Sciatic nerve (tissue), 2 donors: ENCODE measurements at places on chromosomes 2 and 18. TPM values are rescaled to one million over a fixed set of nuclear protein-coding genes. Genes with fewer than 3 reads are reported as not detected.

GRCh38 chr2:7619203-7619970, 702.2 kb downstream of the RNF144A start:
- no peak for DNase-seq

- DNase-seq: no peak
Observed at GRCh38 chr2:5691221-5691984, 781 bp upstream of the SOX11 start.

Gene HOXD4
- 6.8 TPM for total RNA-seq

Gene SERPINB12
- total RNA-seq: not detected

- DNase-seq: no peak
Observed at GRCh38 chr2:97701186-97701585, 12.2 kb upstream of the ZAP70 start.

- DNase-seq: no peak
Observed at GRCh38 chr2:182132605-182133004, 147.0 kb downstream of the PPP1R1C start.

Gene EVX2
- total RNA-seq: not detected

DNA sequence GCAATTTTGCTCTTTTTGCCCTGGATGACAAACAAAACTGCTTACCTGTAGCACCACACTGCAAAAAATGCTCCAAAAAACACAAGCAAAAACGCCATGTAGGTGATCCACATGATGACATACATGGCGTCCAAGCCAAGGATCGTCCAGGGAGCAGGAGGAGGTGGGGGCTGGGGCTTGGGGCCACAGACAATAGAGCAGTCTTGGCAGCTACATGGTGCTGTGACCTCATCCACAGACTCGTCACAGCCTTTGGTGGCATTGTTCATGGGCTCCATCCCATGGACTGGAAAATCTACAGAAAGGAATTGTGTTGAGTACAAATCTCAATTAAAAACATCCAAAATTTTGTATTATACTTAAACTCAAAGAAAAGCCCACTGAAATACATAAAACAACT, 26.1 kb downstream of the NPC1 start:
- no peak for DNase-seq

- no peak for DNase-seq
Observed at GRCh38 chr18:78986018-78986481, 6.4 kb downstream of the SALL3 start.

Gene PLGLB2
- 4.8 TPM for total RNA-seq

DNA sequence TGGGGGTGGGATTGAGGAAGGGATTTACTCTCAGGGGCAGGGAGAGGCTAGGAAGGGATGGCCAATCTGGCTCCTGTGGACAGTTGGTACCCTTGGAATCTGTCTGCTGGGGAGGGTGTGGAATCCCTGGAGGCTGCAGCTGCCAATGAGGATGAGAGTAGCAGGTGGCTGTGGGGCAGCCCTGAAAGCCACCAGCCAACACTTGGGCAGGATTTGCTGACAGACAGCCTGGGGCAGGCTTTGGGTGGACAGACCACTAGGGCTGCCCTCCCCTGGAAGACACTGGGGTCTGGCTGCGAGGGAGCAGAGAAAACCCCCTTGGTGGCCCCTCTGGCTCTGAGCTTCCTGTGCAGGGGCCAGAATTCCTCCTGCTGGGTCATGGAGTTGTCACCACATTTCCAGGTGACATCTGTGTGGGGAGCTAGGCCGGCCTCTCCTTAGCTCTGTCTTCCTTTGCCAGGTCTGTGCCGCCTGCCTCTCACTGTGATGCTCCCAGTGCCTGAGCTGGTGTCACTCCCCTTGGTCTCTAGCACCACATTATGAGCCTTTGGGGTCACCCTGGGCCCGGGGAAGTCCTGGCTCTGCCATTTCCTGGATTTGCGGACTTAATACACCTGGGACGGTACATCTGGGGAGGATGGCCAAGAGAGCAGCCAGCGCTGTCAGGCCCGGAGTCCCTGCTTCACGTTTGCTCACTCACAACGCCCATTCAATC, 13.4 kb upstream of the ARHGEF4 start:
- DNase-seq: no peak

GRCh38 chr2:98861601-98862000, 74.4 kb downstream of the CRACDL start:
- DNase-seq: no peak

- DNase-seq: no peak
Observed at GRCh38 chr2:164014791-164015190, 279.0 kb upstream of the FIGN start.

Gene IL1R1
- 49.9 TPM for total RNA-seq

Gene ANKRD30B
- 17.2 TPM for total RNA-seq
